ENCODE measurements at places on chromosomes 3 and 15. TPM values are rescaled to one million over a fixed set of nuclear protein-coding genes. Genes with fewer than 3 reads are reported as not detected.

DNA sequence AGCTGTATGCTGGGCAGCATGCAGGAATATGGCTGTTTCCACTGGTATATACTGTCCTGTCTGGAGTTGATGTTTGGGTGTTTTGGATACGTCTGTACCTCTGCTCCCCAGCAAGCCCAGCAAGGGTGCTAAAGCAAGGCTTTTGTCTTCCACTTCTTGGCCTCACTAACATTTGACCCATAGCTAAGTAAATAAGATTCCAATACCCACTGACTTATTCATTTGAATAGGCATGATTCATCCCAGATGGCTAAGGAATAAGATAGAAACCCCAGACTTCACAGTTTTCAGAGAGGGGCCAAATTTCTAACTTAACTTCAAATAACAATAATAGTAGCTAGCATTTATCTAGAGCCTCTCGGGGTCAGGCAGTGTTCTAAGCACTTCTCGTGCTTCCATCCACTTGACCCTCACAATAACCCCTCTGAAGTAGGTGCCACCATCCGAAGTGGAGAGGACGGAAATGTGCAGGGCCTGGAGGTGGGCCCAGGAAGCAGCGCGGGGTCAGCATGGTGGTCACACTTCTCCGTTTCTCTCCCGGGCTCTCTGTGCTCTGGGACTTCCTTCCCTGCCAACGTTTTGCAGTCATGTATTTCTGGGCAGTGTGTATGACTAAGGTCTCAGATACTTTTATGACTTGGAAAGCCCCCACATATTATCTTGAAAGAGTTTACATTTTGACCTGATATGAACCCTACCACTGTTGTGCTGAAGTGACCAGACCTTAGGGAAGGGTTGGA is 39.3 kb downstream of the LRRK1 start:
- DNase-seq: no peak

- DNase-seq: no peak
Observed at GRCh38 chr15:39040861-39041260, 476.2 kb upstream of the RASGRP1 start.

GRCh38 chr3:197408177-197408957 is 110.0 kb upstream of the DLG1 start:
- no peak for DNase-seq

GRCh38 chr15:40459391-40460015 is 11.3 kb upstream of the CHST14 start:
- DNase-seq: no peak

GRCh38 chr3:17038900-17039553 is 154.3 kb downstream of the PLCL2 start:
- DNase-seq: no peak

DNA sequence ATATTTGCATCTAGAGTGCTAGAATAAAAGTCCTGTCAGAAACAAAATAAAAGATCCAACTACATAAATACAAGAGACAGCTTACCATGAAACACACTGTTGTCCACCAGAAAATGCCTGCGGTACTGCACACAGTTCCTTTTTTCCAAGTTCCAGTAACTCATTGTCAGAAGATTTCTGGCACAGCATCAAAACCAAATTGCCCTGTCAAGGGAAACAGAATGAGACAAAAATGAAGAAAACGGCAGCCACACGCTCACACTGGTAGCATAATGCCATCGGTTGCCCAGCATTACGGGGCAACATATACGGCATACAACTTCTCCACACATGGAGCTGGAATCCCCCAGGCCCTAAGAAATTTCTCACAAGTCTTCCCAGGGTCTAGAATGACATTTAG is 40.8 kb downstream of the PLCH1 start:
- no peak for DNase-seq

- no peak for DNase-seq
Observed at GRCh38 chr3:120446891-120447668, 3.7 kb downstream of the FSTL1 start.

DNA sequence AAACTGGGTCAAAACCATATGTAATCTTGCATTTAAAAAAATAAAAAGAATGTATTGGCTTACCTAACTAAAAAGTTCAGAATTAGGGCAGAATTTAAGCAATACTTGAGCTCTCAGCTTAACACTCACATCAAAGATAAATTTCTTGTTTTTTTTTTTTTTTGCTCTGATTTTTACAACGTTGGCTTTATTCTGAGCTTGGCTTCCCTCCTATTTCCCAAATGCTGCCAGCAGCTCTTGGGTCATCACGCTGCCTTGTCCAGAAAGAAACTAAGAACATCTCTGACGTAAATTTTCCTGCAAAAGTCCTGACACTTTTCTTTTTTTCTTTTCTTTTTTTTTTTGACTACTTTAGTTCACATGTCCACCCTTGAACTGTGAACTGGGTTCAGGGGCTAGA is 150.6 kb upstream of the TGFBR2 start:
- no peak for DNase-seq

DNA sequence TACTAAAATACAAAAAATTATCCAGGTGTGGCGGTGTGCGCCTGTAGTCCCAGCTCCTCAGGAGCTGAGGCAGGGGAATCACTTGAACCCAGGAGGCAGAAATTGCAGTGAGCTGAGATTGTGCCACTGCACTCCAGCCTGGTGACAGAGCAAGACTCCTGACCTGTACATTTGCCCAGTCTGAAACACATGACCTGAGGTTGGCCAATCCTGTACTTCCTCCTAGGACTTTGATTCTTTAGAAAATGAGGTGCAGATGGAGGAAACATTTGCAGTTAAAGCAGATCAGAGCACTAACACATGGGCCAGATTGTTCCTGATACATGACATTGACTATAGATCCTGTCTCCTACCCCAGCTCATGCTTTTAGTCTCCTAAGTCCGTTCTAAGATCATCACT is 28.9 kb upstream of the LPP start:
- no peak for DNase-seq

The MAN2C1 gene
- total RNA-seq: 170 TPM

The ATP13A5 gene
- total RNA-seq: not detected

The NDN gene
- 2.6 TPM for total RNA-seq

The GCSAM gene
- total RNA-seq: 9.9 TPM

The MB21D2 gene
- 3.1 TPM for total RNA-seq

The LRRN1 gene
- 1.3 TPM for total RNA-seq

The MNS1 gene
- 0.29 TPM for total RNA-seq
